ENCODE measurements at places on chromosomes 2 and 18.
A peak's percentile ranks its signal among the peaks of the same experiment; 100 is the strongest.

- no peak for DNase-seq
These were observed 172.5 kb downstream of the AGAP1 start for GRCh38 chr2:235666213-235666781.

- DNase-seq, result no peak
These were observed 40.2 kb downstream of the LMAN2L start for GRCh38 chr2:96699621-96700020.

- no peak for DNase-seq
These were observed 427.8 kb downstream of the ZNF521 start for GRCh38 chr18:24924066-24924716.

DNA sequence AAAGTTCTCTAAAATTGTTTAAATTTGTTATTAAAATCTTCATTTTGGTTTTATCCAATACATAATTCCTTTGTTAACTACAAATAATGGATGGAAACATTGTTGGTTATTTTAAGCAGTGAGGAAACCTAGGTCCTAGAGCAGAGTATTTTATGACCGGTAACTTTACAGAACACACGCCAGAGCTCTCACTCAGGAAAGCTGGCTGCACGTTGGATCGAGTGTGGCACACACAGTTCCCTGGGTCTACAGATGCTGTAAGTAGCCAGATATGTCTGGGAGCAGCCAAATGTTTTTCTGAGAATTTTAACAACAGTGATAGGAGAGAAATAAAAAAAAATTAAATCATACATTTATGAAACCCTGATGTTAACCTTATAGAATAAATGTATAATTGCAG lies 264.4 kb downstream of the ZNF407 start:
- DNase-seq, result no peak

DNA sequence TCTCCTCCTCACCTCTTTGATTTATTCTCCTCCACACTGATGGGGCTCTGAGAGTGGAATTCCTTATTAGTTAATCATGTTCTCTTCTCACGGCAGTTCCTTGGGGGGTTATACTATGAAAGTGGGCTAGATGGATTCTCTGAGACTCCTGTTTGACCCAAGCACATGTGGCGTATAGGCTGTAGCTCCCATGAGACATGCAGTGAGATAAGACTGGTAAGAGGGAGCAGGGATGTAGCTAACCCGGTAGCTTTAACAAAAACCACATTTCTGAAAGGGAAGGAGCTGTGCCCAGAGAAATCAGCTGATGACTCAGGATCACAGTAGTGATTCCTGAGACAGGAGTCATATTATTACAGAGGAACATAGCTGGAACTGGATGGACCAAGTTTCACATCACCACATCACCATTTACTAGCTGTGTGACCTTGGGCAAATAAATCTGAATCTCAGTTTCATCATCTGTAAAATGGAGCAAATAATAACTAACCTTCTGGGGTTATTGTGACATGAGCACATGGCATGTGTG lies 82.9 kb downstream of the CRIM1 start:
- peak; percentile 31 for DNase-seq

GRCh38 chr2:98839292-98839691 lies 96.7 kb downstream of the CRACDL start:
- no peak for DNase-seq

DNA sequence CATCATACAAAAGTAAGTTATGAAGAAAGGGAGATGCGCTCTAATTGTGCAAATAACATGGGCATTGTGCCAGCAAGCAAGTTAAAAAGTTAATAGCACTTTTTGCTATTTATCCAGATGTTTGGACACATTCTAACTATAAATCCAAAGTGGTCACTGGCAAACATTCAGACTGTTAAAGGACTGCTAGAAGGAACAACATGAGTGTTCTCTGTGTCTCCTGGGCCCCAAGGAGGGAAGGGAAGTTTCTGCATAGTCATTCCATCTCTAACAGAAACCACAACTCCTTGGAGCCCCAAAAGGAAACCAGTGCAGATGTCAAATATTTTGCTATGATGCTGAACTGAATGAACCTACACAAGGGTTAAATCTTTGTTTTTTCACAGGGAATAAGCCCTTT lies 213.3 kb upstream of the HNRNPA3 start:
- peak; percentile 27 for DNase-seq

DNA sequence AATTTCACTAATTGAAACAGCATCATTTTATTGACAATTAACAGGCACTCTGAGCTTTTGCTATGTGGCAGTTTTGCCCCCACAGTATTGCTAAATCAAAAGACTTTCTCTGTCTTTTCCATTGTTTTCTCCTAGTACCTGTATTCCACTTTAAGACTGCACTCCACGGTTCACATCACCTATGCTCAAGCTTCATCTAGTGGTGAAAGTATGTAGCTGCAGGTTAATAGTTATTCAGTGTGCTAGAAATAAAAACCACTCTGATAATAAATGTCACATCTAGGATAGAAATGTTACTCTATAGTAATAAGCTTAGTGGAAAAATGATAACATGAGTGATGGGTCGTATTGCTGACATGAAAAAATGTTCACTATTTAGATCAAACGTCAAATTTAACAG lies 24.6 kb downstream of the ARL6IP6 start:
- DNase-seq, result no peak

DNA sequence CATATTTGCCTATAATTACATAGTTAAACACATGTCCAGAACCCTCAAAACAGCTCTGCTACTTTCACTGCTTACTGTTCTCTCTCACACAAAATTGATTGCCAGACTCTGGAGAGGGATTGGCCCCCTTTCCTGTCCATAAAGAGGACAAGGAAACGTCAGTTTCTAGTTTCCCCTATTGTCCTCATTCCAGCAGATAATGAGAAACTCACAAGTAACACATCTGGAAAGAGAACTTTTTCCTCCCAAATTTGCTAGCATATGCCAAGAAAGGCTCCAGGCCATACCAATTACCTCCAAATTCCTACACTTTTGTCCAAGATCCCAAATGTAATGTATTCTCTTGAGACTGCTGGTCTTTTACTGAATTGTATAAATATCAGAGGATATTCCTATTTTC lies 200.5 kb downstream of the EXOC6B start:
- no peak for DNase-seq

GRCh38 chr2:72395096-72395495 lies 247.4 kb upstream of the CYP26B1 start:
- no peak for DNase-seq

DNA sequence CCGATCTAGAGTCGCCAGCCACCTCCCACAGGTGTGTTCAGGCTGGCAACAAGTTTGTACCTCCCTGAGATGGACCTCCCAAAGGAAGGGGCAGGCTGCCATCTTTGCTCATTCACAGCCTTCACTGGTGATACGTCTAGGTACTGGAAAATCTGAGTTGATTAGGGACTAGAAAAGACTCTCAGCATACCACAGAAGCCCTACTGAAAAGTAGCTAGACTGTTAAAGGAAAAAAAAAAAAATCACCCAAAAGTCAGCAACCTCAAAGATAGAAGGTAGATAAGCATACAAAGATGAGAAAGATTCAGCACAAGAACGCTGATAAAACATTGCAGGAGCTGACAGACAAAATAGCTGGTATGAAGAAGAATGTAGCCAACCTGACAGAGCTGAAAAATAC lies 128.6 kb upstream of the WDR75 start:
- DNase-seq, result no peak

GRCh38 chr2:223797037-223797436 lies 40.3 kb downstream of the AP1S3 start:
- no peak for DNase-seq

GRCh38 chr18:59833785-59834184 lies 66.0 kb upstream of the PMAIP1 start:
- no peak for DNase-seq

DNA sequence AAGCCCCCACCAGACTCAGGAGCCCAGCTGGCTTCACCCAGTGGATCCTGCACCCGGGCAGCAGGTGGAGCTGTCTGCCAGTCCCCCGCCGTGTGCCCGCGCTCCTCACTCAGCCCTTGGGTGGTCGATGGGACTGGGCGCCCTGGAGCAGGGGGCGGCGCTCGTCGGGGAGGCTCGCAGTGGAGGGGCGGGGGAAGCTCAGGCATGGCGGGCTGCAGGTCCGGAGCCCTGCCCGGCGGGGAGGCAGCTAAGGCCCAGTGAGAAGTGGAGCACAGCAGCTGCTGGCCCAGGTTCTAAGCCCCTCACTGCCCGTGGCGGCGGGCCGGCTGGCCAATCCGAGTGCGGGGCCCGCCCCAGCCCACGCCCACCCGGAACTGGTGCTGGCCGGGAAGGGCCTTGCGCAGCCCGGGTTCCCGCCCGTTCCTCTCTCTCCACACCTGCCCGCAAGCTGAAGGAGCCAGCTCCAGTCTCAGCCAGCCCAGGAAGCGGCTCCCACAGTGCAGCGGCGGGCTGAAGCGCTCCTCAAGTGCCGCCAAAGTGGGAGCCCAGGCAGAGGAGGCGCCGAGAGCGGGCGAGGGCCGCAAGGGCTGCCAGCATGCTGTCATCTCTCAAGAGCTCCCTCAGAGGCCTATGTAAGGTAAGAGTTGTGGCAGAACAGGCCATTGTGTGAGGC lies 1307.8 kb upstream of the TMEFF2 start:
- DNase-seq, result no peak

GRCh38 chr18:39058386-39059000 lies 1492.9 kb upstream of the CELF4 start:
- DNase-seq, result no peak

- DNase-seq, result peak; percentile 44
These were observed 356.3 kb upstream of the PKDCC start for GRCh38 chr2:41691561-41691960.

DNA sequence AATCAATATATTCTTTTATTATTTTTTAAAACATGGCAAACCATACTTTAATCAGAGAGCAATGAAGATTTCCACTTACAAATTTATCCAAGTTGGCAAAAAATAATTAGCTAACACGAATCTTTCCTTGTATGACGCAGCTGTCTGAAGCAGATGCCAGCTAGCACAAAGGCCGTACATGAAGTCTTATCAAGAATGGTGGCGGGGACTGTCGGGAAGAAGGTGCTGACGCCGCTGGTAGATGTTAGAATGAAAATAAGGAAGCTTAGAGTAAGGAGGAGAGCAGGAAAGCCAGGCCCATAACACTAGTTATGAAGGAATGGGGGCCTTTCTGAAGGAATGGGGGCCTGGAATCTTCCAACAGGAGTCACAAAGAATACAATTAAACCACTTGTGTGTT lies 96.7 kb downstream of the ZNF516 start:
- DNase-seq, result no peak

DNA sequence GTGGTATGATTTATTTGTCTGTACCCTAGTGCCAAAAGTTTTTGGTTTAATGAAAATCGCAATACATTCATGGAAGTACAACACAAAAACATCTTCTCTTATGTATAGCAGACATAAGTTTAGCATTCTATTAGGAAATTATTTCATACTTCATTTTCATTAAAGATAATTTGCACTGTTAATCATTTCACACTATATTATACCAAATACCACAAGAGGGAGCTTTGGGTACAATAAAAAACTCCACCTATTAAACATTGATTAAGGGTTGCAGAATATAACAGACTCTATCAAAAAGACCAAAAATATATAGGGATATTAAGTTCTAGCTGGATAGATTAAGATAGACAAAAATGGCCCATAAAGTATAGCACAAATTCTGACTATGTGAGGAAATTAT lies 79.0 kb downstream of the SLC66A3 start:
- DNase-seq, result no peak

DNA sequence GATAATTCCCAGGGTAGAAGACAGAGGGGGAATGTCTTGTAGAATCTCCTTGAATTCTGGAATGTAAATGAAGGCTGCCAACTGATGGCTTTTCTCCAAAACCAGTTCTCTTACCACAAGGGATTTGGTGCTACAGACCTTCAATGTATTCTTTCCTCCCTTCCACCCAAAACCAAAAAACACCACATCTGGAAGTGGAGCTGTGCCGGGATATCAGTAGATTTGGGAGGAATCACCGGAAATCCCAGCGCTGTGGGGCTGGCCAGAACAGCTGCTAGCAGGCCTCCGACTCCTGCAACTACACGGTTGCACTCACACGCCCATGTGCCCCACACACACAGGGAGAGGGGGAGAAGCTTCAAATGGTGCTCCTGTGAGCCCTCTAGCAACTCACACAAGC lies 45.7 kb downstream of the RPL31 start:
- DNase-seq, result no peak

- no peak for DNase-seq
These were observed 371.3 kb upstream of the HS6ST1 start for GRCh38 chr2:128689971-128690370.

GRCh38 chr2:185255566-185255965 lies 483.0 kb upstream of the FSIP2 start:
- DNase-seq, result no peak

- DNase-seq, result no peak
These were observed 24.0 kb downstream of the R3HDM1 start for GRCh38 chr2:135555311-135555710.

DNA sequence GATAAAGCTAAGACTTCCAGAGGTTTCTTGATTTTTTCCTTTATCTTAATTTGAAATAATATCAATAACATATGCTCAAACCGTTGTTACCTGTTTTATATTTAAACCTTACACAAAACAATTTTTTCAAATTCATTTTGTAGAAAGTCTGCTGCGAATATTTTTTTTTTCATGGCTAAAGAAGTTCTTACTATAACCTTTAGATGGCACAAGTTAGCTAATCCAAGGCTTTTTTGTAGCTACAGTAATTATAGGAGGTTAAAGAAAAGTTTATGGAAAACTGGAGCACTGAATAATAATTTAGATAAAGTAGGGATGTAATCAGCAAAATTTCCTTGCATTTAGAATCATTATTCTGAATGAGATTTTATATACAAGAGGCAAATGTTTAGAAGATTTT lies 78.0 kb upstream of the PNPT1 start:
- peak; percentile 10 for DNase-seq

GRCh38 chr18:28960146-28960545 lies 783.2 kb upstream of the CDH2 start:
- no peak for DNase-seq

GRCh38 chr2:31992025-31992579 lies 18.7 kb downstream of the MEMO1 start:
- no peak for DNase-seq

- DNase-seq, result no peak
These were observed 2.6 kb downstream of the ADCYAP1 start for GRCh38 chr18:907115-907884.

DNA sequence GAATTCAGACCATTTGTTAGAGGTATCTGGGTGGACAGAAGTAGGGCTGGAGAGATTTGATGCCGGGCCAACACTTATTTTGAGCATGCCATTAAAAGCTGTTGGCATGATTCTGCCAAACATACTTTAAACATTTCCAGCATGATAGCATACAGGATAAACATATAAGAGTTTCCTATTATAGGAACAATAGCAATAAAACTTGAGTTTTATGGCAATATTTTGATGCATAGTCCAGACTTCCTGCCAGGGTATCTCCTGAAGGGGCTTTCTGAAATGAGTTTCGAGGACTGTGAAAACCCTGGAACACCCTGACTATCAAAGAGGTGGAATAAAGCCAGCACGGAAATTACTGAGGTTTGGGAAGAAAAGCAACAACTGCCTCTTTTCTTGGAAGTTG lies 1398.0 kb upstream of the NXPH2 start:
- no peak for DNase-seq

GRCh38 chr2:12719400-12720277 lies 2.9 kb downstream of the TRIB2 start:
- peak; percentile 23 for DNase-seq

- DNase-seq, result no peak
These were observed 277.1 kb downstream of the PIEZO2 start for GRCh38 chr18:10872304-10872703.

Measured in inflammatory macrophage (primary cell).